ENCODE measurements at places on chromosomes 11 and 22.
A peak's percentile ranks its signal among the peaks of the same experiment; 100 is the strongest.

GRCh38 chr11:132187814-132188213 is 817.4 kb downstream of the NTM start:
- no peak for DNase-seq

GRCh38 chr11:12195768-12196167 is 85.4 kb downstream of the MICAL2 start:
- DNase-seq: no peak

DNA sequence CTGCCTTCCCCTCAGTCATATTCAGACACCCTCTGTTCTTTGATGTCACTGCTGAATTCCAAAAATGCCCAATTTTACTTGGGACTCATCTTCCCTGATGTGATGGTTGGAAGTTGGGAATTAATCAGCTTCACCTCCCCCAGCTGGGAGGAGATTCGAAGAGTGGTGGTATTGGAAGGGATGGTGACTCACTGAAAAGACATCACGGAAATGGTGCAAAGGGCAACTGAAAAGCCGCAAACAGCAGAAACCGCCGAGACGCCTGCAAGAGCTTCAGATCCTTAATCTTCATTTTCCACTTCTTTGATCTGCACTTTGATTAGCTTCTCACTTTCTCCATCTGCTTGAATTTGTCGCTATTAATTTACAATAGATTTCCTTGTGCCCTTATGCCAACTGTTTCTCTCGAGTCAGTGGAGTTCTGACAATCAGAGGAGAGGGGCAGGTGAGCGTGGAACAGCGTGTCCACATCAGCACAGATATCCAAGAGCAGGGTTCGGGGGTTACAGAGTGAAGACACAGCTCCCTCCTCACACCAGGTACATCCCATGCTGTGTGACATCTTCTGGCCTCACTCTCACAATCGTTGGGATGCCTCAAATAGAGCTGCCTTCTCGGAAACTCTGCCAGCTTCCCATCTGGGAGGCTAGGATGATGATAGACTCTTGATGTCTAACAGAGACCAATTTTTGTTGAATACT is 325.4 kb downstream of the BRD1 start:
- no peak for DNase-seq

GRCh38 chr11:126354631-126355323 is 709 bp upstream of the ST3GAL4 start:
- no peak for DNase-seq

DNA sequence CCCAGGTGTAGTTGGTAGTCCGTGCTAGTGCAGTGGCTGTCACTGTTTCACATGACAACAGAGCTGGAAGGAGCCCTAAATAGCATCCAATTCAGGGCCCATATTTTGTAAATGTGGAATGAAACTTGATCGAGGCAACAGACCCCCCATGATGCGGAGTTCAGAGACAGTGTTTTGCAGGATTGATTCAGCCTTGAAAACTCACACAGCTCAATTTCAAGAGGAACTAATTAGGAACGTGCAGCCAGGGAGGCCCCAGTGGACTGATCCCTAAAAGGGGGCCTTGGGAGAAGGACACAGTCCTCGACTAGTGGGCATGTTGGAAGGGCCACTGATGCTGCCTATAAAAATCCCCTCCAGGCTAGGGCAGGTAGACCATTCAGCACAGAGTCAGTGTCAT is 61.0 kb upstream of the TTC12 start:
- DNase-seq: no peak

DNA sequence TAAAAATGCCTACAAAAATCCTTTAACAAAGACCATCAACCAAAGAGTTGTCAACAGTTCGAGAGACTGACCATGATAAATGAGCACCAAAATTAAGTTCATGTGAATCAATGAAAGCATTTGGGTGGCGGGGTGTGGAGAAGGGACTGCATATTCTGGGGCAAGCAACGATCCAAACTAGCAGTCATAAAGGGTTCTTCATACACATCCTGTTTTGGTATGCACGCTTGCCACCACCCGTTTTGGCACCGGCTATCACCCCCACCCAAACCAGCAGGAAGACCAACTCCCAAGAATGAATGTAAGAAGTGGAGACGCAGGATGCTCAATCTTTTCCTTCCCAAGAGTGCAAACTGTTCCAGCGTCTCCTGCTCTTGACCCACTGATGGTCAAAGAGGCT is 80.8 kb downstream of the SGSM3 start:
- no peak for DNase-seq

- no peak for DNase-seq
These were observed 8.1 kb downstream of the YWHAH start for GRCh38 chr22:31952472-31952871.

DNA sequence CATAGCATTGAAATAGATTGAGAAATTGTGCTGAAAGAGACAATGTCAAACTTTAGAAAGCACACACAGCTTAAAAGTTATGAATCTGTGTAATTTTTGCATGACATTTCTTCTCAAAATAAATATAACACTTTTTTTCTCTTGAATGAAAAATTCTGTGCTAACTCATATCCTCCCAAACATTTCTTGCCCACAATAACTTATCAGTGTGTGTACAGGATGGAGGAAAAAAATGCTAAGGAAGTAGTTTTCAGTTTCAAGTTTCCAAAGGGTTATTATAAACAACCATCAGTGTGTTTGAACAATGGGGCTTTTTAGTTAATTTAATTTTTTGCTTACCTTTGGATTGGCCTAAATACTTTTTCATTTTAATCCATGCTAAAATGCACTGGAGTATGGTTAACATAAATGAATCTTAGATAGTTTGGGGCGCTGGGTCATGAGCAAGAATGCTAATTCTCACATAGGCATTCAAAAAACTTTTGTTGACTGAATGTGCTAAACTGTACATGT is 82.9 kb upstream of the ARHGAP20 start:
- DNase-seq: no peak

DNA sequence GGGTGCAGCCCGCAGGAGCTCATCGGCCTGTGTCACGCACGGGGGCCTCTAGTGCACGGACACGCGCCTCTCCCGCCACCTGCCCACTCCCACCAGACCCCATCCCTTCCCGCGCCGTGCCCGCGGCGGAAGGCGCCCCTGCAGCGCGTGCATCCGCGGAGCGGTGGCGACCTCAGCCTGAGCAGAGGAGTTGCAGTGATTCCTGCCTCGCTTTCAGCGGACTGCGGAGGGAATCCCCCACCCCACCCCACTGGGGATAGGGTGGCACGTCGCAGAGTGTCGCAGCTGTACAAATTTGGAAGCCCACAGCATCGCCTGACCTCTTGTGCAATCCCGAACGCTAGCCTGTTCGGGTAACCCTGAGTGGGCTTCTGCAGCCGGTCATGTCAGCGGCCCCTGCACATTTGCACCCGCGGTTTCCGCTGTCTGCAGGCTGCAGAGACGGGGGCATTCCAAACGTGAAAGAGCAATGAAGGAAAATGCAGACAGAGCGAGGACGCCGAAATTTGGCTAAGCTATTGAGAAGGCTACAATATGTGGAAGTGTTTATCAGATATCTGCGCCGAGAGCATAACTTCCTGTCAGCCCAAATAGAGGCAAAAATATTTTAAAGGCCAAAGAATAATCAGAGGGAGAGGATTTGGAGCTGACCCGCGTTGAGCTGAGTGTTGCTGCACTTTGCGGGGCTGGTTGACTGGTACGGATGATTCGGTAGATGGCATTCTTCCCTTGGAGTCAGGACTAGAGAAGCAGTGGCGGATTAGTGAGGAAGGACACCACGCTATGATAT is 617 bp upstream of the ARHGAP20 start:
- DNase-seq: no peak

DNA sequence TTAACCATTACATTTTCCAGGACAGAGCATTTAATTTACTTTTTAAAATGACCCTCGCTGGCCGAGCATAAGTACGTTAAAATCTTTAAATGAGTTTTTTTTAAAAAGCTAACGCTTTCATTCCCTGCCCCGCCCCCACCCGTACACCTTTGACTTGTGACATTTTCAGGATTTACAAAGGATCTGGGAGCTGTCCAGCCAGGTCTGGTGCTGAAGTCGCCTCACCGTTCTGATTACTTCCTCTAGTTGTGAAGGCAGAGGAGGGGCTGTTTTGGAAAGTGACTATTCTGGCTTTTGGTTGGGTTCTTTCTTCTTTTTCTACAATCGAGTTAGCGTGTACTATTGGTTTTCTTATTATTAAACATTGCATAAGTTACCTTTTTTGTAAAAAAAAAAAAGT is 2.9 kb downstream of the C11orf87 start:
- no peak for DNase-seq

DNA sequence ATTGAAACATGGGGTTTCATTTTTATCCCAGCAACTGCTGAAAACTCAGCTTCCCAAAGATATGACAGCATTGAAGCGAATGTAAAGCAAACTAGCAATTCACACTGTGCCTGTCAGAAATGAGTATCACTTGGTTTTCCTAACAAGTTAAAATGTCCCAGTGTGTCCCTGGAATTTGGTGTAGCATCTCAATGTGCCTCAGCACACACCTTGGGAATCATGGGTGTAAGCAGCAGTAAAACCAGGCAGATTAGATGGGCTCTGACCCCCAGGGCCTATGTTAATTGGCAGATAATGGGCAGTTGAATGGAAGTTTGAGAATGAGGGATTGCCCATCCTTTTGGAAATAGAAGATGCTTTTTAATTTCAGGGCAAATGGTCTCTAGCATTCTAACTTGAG is 784.9 kb upstream of the LRRC4C start:
- DNase-seq: no peak

DNA sequence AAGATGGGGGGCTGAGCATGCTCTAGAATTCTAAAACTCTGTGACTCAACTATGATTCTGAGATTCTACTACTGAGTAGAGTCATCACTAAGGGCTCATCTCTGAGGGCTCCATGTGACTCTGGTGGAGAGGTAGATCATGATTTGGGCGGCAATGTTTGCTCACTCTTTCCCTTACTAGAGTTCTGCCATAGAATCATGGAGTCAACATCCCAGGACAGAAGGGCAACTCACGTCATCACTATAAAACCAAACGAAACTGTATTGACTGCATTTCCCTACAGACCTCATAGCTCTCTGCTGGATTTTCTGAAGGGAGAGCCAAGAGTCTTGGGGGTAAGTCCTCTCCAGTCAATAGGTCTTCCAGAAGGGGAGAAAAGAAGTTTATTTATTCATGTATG is at the start of gene MS4A14:
Gene MS4A14 (plus strand): TSS at position 78 of the 400 bp plus-strand sequence. CDS start 120 bp downstream, at position 198.
- no peak for DNase-seq

GRCh38 chr11:33569333-33569732 is 131.3 kb downstream of the C11orf91 start:
- DNase-seq: no peak

DNA sequence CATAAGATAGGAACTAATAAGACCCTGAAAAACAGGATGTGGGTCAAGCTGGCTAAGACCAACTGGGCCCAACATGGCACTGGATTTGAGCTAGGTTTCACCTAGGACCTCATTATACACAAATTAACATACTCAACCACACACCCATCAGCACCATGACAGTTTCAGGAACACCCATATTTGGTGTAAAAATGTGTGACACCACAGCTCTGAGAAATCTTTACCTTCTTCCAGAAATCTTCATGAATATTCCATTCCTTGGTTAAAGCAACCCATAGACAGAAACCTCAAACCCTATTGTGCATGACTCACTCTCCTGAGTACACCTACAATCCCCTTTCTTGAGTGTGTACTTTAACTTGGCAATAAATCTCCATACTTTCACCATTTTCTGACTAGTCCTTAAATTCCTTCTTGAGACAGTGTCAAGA is 378.8 kb downstream of the DYNC2H1 start:
- no peak for DNase-seq

DNA sequence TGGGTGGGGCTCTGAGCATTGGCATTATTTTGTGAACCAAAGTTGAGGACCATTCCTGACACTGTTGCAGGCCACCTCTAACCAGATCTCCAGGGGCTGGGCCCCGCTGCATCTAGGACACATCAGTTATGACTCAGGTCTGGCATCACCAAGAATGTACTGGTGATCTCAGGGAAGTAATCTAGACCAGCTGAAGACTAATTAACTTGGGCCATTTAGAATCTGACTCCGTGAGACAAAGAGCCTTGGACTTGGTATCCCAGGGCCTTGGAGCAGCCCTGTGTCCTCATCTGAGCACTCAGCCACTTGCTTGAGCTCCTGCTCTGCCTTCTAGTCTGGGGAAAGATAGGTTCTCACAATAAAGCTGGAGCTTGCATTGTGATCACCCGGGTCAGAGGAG is 200.6 kb downstream of the KIRREL3 start:
- DNase-seq: no peak

DNA sequence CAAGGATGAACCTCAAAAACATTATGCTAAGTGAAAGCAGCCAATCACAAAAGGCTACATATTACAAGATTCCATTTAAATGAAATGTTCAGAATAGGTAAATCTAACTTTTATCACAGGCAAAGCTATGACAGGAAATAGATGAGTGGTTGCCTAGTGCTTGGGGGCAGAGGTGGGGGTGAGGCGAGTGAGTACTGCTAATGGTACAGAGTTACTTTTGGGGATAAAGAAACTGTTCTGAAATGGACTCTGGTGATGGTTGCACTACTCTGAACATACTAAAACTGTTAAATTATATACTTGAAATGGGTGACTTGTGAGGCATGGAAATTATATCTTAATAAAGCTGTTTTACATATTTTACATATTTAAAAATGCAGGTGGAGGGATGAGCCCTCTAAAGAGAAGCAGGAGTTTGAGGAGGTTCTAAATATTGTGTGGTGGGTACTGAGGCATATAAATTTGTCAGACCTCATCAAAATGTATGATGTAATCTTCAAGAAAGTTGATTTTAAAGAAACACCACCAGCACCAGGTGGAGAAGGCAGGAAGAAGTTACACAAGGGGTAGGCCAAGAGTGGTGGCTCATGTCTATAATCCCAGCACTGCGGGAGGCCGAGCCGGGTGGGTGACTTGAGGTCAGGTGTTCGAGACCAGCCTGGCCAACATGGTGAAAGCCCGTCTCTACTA is 3.6 kb downstream of the SLC43A1 start:
- DNase-seq: no peak

- DNase-seq: no peak
These were observed 8.1 kb upstream of the RNH1 start for GRCh38 chr11:515131-515530.

GRCh38 chr22:22897947-22898346 is 10.3 kb downstream of the IGLL5 start:
- DNase-seq: no peak

GRCh38 chr11:134476435-134477021 is 64.5 kb upstream of the B3GAT1 start:
- peak; percentile 18 for DNase-seq

DNA sequence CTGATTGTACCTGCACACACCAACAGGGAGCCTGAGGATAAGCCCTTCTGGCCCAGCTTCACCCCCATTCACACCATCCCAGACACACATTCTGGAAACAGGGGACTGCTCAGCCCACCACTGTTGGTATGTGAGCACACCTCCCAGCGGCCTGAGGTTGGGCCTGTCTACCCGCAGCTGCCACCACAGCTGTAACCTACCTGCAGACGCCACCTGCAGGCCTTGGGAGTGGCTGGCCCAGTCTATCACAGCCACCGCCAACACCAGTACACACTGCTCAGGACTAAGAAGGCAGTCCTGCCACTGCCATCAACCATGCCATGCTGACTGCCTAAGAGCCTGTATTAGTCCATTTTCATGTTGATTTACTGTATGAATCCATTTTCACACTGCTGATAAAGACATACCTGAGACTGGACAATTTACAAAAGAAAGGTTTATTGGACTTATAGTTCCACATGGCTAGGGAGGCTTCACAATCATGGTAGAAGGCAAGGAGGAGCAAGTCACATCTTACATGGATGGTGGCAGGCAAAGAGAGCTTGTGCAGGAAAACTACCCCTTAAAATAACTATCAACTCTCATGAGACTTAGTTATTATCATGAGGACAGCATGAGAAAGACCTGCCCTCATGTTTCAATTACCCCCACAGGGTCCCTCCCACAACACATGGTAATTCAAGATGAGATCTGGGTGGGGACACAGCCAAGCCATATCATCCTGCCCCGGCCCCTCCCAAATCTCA is 30.6 kb downstream of the RSF1 start:
- no peak for DNase-seq
